ENCODE measurements at places on chromosomes 13 and 19.

GRCh38 chr13:34878329-34878728 lies 63.7 kb upstream of the NBEA start:
- DNase-seq = no peak

- no peak for DNase-seq
Observed at GRCh38 chr19:18833141-18833476, 1.4 kb downstream of the UPF1 start.

DNA sequence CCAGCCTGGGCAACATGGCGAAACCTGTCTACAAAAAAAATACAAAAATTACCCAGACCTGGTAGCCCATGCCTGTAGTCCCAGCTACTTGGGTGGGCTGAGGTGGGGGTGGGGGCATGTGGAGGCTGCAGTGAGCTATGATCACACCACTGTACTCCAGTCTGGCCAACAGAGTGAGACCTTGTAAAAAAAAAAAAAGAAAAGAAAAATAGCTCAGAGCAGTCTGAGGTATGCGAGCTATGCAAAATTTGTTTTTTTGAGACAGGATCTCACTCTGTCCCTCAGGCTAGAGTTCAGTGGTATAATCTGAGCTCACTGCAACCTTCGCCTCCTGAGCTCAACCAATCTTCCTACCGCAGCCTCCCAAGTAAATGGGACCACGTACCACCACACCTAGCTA lies 7.1 kb upstream of the TOMM40 start:
- no peak for DNase-seq

- DNase-seq = no peak
Observed at GRCh38 chr19:35545855-35546381, 492 bp downstream of the TMEM147 start.

GRCh38 chr19:23526302-23526701 lies 131.0 kb upstream of the ZNF91 start:
- no peak for DNase-seq

GRCh38 chr19:41887711-41888382 lies 4.9 kb downstream of the ARHGEF1 start:
- DNase-seq = no peak

DNA sequence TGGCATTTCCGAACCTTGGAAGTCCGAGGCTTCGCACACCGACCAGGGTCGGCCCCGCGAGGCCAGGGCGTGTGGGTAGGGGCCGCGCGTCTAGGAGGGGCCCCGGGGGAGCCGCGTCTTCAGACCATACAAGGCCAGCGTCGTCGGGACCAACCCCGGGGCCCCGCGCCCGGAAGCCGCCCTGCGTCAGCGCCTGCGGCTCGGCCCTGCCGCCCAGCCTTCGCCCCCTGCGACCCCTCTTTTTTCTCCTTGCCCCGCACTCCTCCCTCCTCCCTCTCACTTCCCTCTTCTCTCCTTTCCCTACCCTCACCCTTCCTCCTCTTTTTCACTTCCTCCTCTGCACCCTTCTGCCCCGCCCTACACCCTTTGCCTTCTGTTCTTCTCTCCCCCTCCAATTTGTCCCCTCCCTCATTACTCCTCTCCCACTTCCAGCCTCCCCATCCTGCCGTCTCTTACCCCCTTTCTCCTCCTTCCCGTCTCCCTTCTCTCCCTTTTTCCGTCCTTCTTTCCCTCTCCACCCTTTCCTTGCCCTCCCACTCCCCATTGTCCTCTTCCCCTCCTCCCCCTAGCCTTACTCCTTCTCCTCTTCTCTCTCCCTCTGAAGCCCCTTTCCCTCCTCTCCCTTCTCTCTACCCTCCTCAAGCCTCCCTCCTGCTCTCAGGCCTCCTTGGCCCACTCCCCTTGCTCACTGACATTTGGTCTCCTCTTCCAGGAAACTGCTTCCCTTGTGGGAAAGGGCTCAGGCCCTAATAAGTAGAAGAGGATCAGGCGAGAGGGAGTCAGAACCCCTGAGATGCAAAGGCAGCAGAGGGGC lies 2.2 kb upstream of the PLEKHG2 start:
- DNase-seq = peak; percentile 72

- DNase-seq = no peak
Observed at GRCh38 chr19:2455851-2456570, 748 bp downstream of the LMNB2 start.

DNA sequence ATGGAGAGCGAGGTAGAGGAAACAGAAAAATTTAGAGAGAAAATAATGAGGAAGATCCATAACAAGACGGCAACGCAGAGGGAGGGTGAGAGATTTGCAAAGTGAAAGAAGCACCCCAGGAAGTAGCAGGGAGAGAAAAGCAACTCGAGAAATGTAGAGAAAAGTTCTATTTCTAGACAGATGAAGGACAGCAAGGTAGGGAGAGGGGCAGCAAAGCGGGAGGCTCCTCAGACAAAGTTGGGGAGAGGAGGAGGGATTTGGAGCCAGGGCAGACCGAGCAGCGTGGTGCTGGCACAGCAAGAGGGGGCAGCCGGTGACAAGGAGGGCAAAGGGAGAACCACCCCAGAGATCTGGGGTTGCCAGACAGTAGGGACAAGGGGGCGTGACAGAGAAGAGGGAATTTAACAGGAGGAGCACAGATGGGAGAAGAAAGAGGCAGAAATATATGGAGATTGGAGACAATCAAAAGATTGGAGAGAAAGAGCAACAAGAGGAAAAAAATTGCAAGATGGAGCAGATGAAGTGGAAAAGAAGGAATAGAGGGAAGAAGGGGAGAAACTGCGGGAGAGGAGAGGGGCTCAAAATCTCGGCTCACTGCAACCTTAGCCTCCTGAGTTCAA lies 989 bp downstream of the ZNF766 start:
- peak; percentile 34 for DNase-seq

All from myocyte (in vitro differentiated cells).